ENCODE measurements at places on chromosomes 4 and X.

DNA sequence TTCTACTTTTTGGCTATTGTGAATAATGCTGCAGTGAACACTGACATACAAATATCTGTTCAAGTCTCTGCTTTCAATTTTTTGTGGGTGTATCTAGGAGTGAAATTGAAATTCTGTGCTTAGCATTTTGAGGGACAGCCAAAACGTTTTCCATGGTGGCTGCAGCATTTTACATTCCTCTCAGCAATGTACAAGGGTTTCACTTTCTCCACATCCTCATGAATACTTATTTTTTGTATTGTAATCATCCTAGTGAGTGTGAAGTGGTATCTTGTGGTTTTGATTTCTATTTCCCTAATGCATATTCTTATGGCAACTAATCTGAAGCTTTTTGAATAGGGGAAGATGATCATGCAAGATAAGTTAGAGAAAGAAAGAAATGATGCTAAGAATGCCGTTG, 40.3 kb downstream of the HSPA4L start:
- no peak for DNase-seq

GRCh38 chr4:33873791-33874190, 2370.5 kb downstream of the ARAP2 start:
- no peak for DNase-seq

- DNase-seq, result no peak
Measured at GRCh38 chr4:81698538-81699296, 227.0 kb upstream of the RASGEF1B start.

GRCh38 chr4:46506876-46507275, 116.9 kb upstream of the GABRA2 start:
- no peak for DNase-seq

- no peak for DNase-seq
Measured at GRCh38 chr4:81786766-81787165, 315.1 kb upstream of the RASGEF1B start.

- no peak for DNase-seq
Measured at GRCh38 chr4:185920691-185921260, 108.8 kb upstream of the SORBS2 start.

- DNase-seq, result no peak
Measured at GRCh38 chrX:20217906-20218305, 48.8 kb downstream of the RPS6KA3 start.

DNA sequence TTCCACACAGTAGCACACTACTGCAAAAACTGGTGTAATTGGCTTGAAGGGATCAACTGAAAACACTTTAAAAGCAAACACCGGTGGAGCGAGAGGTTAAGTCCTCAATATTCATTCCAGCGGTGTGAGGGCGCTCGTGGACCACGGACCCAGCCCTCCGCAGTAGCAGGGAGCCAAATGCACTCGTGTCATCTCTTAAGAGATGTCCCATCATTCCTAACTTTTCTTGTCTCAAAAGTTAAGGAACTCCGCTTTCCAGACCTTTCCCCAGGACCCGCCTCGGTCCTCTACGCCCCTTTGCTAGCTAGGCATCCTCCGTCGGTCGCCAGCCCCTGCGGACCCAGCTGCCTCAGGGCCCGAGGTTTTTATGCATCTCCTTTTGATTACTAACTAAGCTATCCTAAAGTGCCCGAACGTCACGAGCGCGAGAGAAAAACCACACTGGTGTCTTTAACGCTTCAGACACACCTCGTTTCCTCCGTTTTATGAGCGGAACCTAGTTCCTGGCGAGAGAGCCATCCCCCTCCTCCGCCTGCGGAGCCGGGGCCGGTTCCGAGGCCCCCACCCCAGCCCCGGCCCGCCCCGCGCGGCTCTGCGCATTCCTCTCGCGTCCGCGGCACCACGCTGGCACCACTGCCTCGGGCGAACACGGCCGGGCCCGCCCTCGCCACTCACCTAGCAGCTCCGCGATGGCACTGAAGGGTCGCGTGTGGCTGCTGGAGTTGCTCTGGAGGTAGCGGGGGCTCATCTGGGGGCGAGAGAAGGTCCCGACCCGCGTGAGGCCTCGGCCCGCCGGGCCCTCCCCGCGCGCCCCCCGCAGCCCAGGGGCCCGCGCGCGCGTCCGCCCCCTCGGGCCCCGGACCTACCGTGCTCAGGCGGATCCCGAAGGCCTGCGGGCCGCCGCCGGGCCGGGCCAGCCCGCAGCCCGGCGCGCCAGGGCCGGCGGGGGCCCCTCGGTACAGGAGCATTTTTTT, 723 bp downstream of the MORC4 start:
- DNase-seq, result peak; percentile 8

DNA sequence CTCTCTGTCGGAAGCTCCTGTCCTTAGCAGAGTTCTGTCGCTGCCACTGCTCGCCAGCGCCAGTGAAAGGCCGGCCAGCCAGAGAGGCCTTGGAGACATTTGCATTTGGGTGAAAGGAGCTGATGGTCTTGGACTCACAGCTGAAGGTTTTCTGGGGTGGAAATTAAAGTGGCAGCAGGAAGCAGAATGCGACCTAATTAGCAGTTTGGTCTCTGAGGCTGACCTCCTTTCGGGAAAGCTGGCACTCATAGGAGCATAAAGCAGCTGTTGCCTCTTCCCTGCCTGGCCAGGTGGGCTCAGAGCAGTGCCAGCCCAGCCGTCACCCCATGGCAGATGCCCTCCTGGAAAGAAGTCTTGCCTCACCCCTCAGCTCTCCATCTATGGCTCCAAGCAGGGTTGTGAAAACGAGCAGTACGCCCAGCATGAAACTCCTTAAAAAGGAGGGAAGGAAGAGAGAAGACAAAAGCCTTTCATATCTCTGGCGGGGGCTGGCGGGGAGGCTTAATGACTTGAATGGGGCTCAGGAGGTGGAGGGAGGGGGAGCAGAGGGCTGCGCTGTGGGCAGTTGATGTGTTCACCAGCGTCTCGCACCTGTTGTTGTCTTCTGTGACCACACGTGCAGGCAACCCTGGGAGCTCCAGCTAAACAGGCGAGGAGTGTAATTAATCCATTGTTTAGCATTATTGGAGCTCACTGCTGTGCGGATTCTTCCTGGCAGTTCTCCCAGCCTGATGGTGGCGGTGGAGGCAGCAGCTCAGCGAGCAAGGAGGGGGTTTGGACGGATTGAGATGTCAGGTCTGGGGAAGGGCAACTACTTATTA, 264.0 kb downstream of the MID1IP1 start:
- DNase-seq, result no peak

DNA sequence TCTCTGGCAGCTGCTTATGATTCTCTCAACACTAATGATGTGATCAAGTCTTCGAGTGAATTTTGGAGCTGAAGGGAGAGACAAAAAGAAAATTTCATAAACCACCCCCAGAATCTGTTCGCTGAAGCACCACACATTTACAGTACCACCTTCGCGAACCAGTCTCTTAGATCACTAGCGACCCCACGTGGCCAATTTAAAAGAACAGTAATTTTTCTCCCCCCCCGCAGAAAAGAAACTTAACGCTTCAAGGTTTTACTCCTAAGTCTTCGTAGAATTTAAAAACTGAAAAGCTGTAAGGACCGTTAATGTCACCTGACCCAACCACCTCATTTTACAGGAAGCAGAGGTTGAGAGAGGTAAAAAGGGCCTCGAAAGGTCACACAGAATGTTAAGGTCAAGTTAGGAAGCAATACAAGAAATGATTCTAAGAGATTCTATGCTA, 187.5 kb downstream of the QDPR start:
- peak; percentile 72 for DNase-seq

DNA sequence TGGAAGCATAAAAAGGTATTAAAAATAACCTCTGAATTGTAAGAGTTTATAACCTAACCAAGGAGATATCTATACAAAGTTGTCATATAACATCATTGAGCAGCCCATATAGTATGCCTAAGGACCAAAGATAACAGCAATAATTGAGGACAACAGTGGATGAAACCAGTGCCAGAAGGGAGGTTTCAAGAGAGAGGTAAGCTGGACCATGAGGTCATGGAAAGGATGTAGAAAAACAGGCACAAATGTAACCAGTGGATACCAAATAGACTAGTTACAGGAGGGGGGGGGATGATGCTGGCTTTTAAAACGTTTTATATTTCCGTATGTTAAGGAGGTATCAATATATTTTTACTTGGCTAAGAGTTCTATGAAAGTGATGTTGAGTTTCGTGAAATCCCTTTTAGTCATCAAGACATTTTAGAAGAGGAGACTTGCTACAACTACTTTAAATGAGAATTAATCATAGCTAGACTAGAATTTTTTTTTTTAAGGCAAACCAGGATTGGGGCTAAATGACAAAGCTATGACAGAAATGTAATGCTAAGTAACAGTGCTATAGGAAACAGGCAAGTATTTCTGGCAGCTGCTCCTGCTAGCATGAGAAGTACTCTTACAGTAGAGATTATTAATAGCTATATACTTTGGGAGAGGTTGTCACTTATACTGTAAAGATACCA, 161.1 kb downstream of the FBXW7 start:
- no peak for DNase-seq

GRCh38 chr4:52863324-52863723, 1.2 kb downstream of the RASL11B start:
- DNase-seq, result no peak

DNA sequence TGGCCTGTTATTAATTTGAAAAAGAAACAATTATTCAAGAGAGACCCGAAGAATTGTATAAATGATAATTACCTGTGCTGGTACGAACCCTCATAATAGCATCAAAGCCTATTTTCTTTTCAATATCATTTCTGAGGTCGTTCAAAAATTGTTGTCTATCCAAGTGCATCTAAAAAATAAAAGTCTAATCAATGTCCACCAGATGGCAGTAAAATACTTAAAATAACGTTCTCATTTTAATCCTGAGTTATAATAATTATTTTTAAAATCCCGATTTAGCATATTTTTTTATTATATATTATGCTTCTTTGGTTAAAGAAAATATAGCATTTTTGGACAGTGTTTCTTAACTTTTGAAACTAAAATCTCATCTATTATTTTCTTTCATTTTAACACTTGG, 55.7 kb downstream of the METTL14 start:
- no peak for DNase-seq

DNA sequence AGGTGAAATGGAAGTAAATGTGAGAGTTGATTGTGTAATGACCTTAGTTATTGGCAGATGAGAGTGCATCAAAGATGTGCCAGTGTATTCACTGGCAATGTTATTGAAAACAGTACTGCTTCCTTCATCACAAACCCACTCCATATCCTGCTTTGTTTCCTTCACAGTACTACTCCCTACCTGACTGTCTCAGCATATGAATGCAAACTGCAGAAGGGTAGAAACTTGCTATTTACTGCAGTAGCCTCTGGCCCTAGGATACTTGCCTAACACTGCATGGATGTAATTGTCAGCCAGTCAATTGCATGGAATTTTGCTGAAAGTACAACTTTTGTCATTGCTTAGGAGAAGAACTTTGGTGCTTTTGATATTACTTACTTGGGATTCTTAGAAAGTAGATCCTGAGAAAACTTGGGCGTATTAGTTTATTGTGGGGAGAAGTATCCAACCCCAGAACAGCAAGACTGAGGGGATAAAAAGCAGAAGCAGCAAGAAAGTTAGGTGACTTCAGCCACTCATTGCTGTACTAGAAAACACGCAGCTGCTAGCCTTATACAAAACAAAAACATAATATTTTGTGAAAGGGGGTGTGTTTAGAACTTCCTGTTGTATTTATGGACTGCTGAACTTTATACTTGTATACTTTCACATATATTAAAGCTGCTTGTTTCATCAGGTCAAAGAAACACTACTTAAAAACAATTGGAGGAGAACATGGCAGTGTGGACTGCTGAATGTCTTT, 219.0 kb downstream of the CCNG2 start:
- no peak for DNase-seq

- no peak for DNase-seq
Measured at GRCh38 chr4:174352061-174352819, 68.5 kb downstream of the CEP44 start.

- no peak for DNase-seq
Measured at GRCh38 chr4:109441862-109442458, 8.3 kb downstream of the SEC24B start.

DNA sequence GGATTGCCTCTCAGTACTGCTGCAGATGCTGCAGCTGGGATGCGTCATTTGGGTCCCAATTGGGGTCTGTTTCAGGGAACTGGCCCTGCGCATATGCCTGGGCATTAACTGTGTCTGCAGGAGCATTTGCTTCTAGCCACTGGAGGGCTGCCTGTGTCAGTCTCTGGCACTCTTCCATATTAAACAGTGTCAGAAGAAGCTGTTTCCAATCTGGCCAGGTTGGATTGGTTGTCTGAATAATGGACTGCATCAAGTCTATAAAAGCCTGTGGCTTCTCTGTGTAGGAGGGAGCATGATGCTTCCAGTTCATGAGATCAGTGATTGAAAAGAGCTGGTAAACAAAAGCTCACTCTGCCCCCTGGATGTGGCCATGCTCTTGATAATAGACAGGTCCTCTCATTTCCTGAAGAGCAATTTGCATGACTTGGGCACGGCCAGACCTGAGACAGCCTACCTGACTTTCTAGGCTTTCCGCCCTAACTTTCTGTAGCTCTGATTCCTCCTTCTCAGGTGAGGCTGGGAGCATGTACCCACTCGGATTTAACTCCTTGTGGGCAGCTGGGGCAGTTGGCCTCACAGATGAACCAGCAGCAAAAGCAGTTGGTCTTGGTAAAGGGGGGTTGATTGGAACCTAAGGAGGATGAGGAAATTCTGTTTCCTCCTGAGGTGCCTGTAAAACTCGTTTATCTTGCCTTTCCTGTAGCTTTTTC, 29.2 kb downstream of the SULT1E1 start:
- no peak for DNase-seq

- no peak for DNase-seq
Measured at GRCh38 chr4:4559596-4559995, 17.7 kb upstream of the STX18 start.

DNA sequence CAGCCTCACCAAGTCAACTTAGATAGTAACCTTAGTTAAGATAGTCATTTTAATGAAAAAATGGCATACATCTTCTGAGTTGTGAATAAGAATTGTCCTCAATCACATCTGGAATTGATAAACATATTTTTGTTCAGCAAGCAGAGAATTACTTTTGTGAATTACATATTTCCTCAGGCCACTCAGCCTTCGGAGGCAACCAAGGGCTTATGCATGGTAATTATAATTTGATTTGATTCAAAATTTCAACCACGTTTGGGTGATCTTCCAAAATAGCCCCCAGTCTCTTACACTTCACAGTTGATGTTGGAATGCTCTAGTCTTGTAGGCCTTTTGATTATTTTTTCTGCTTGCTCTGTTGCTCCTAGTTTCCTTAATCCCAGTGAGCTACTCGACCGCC, 63.4 kb downstream of the GALNTL6 start:
- DNase-seq, result no peak

DNA sequence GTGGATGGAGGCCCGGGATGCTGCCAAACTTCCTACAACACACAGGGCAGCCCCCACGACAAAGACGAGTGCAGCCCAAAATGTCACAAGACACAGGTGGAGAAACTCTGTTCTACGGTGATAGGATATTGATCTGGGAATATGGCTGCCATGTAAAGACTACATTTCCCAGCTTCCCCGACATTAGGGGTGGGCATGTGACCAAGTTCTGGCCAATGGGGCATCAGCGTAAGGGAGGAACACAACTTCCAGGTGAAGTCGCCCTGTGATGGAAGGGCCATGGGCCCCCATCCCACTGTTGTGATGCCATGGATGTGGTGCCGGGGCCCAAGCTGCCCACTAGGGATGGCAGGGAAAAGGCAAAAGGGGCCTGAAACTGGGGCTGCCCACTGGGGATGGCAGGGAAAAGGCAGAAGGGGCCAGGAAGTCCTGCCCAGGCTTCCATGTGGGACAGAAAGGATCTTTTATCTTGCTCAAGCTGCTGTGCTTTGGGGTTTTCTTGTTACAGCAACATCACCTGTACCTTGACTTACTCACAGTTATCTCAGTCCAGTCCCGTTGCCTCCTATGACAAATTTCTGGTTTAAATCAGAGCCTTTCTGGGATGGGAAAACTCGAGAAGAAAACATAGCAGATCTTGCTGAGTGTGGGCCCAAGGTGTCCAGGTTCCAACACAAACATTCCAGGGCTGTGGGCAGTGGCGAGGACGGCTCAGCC, 9.7 kb upstream of the ADRA2C start:
- DNase-seq, result no peak
